ENCODE measurements at places on chromosomes 6 and 20.

- peak; percentile 68 for DNase-seq
These were observed 5.2 kb upstream of the BPIFA3 start for GRCh38 chr20:33211817-33212424.

- no peak for DNase-seq
These were observed 46.9 kb upstream of the TRERF1 start for GRCh38 chr6:42498473-42499128.

- no peak for DNase-seq
These were observed 270.3 kb upstream of the ECI2 start for GRCh38 chr6:4405621-4406212.

- no peak for DNase-seq
These were observed 29.8 kb downstream of the EPM2A start for GRCh38 chr6:145705561-145705960.

DNA sequence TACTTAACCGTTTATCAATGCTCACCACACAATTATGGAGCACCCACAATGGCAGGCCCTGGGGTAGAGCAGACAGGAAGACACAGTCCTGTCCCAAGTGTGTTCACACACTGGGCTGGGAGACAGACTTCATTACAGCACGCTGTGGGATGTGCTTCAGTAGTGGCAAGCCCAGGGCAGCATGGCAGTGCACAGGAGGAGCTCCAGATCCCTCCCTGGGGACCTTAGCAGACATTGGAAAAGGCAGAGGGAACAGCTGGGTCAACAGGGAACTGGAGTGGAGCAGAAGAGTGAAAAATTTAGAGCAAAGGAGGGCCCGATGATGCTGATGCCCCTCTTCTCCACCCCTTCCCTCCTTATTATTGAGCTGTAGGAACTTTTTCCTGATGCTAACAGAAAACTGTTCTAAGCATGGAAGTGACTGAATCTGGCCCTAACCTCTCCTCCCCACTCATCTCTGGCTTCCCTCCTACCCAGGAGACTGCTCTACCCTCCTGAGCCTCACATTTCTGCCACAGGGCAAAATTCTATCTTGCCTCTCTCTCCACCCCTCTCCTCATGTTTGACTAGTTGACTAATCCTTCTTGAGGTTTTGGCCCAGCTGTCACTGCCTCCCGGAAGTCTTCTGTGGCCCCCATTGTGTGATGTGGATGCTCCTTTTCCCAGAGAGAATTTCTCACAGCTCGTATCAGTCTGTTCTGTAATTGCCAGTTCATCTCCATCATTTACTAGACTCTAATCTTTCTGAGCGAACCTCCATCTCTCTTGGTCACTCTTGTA is 41.3 kb upstream of the NOP56 start:
- no peak for DNase-seq

DNA sequence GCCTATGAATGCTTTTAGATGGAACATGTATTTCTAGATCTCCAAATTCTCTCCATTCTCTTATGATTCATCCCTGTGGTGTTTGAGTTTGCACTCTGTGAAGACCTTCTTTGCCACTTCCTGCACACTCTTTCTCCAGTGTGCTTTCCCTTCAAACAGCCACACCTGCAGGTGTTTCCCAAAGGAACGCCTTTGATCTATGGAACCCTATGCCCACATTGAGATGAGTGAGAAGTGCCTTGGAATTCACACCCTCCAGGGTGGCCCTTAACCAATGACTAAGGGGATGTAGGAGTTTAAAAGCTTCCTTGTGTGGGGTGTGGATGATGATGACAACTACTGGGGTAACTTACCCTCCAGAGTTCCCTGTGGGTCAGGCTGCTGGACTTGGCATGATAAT is 570.1 kb downstream of the DHX35 start:
- no peak for DNase-seq

DNA sequence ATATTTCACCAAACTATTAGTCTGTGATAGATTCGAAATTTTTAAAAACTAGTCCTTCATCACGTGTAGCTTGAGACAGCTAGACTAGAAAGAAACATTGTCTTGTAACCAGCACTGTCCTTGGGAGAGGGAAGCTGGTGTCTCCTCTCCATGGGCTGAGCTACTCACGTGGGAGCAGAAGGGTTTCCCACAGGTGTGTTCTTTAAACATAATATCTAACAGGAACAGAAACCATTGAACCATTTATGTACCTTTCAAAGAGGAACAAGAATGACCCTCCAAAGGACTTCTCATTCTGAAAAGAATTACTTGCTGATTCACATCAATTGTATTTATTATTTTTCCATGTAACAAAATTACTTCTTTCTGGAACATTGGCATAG is 72.4 kb upstream of the SYNJ2 start:
- DNase-seq = no peak

- DNase-seq = no peak
These were observed 380.9 kb downstream of the GJA1 start for GRCh38 chr6:121816361-121816760.

DNA sequence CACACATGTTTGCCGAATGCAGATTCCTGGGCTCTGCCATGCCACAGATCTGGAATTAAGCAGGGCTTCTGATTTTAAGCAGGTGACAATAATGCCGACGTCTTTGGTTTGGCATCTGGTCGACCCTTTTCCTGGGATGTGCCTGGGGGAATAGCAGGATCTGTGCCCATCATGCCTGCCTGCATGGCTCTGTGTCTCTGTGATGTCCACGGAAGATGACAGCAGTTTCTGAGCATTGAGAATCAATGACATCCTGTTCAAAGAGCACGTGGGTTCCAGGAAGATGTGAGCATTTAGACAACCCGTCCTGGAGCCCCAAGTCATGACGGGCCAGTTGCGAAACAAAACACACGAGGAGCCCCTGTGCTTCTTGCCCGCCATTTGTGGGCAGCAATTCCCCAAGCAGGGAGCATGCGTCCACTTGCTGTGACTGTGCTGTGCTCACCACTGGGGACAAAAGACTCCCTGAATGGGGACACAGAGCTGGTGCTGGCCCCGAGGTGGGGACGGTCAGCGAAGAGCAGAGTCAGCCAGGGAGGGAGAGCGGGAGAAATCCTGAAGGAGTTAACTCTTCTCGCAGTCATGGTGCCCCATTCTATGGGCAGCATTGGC is 110.1 kb downstream of the ERMARD start:
- no peak for DNase-seq

DNA sequence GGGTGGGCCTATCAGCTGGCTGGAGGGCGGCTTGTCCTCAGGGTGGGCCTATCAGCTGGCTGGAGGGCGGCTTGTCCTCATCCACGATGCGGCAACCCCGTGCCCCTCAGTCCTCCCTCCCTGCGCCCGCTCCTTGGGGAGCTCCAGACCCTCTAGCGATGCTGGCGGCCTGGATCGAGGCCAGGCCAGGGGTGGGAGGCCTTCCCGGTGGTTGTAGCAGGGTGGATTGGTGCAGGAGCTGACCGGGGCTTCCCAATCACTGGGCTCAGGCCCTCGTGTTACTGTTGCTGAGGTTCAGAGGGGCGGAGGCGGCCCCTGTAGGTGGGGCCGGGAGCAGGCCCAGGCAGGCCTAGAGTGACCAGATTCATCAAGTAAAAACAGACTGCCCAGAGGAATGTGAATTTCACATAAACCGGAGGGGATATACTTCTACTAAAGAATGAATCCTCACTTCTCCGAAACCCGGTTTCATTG is 8.8 kb downstream of the SLC17A9 start:
- DNase-seq = no peak

- no peak for DNase-seq
These were observed 127.4 kb upstream of the FAM83B start for GRCh38 chr6:54719131-54719530.

DNA sequence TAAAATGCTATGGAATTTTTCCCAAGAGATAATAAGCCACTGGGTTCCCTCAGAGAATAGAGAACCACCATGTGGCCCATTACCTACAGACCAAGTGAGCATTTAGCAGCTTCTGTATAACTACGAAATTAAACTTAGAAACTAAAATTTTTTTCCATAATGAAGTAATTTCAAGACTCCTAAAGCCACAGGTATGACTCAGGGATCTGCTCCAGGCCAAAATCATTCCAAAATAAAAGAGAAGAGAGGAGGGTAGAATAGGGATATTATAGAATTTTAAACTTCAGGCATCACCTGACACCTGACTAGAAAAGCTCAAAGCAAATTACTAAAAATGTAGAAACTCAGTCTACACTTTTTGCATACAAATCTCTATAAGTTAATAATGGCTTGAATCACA is 108.9 kb upstream of the DST start:
- DNase-seq = no peak

DNA sequence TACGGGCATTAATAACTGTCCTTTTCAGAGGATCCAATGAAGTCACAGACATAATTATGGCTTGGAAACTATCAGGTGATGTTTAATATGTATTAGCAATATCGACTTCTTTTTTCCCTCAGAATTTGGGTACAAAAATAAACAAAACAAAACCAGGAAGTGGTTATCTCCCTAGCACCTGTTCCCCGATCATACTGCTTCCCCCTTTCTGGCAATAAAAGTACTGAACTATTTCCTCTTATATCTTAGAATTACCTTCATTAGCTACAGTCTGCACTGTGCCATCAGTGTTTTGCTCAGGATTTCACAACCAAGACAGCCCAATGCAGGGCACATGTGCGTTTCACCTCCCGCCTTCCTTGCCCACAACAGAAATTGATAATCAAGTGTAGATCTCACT is 216.9 kb upstream of the BTBD3 start:
- no peak for DNase-seq

- no peak for DNase-seq
These were observed 14.8 kb downstream of the TRIM31 start for GRCh38 chr6:30097902-30098768.

DNA sequence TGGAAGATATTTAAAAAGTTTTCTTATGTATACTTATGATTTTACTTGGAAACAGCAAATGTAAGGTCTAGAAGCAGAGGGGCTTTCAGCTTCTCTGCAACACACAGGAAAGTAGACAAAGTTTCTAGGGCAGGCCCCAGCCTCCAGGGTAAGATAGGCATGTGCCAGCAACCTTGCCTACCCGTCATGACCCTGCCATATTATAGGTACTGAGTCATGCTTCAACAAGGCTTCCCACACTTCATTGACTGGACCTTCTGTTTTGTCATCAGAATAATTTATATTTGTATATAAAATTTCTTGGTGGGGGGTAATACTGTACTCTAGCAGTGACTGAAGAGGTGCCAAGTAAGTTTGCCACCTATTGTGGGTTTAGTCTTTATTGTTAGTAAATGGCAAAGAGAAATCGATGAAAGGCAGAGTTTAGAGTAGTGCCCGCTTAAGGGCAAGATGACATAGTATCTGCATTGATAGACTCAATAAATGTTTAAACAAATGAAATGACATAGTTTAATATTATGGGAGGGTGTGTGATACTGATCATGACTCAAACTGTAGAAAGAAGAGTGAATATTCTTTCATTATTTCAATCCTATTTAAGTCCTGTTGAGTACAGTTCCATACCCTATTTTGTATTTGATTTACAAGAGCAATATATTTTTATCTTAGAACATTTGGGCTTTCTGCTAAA is 95.6 kb downstream of the JARID2 start:
- DNase-seq = no peak

DNA sequence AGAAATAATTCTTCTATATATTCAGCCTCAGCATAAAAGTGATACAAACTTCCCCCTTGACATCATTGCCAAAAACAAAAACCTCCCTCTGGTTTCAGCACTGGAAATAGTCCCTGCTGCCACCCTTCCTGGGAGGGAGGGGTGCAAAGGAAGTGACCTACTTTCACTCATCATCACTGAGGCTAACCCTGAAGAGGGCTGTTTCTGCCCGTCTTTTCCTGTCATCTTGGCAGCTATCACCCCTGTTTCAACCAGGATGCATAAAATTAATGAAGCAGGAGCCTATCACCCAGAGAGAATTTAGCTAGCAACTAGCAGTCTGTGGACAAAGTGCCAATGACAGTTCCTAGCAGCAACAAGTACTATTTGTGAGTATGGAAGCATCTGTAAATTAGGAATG is 397.8 kb downstream of the LAMA2 start:
- DNase-seq = no peak

DNA sequence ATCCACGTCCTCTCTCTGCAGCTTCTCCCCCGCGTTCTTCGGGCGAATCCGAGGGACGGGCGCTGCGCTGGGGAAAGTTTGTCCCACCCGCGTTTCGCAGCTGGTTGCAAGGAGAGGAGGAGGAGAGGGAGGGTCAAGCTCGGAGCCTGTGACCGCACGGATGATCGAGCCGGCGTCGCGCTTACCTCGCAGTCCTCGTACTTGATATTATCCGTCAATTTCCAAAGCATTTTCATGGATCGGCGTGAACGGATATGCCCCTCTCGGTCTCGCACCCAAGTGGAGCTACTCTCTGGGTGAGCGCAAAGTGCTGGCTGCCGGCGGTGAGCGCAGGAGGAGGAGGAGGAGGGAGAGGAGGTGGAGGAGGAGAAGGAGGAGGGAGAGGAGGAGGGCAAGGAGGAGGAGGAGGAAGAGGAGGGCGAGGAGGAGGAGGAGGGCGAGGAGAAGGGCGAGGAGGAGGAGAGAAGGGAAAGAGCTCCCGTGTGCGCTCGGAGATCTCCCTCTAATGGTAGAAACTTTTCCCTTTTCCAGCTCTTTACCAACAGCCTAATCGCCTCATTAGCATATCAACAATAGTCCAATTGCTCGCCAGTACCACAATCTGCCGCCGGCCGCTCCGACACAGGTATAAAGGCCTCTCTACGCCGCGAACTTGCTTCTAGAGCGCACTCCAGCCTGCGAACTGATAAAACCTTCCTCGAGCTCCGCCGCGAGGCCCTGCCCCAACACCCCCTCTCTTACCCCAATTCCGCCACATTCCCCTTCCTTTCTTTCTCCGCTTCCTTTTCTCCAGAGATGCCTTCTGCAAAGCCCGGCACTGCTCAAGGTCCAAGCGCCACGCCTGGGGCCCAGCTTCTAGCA is at the start of gene TFAP2A:
Gene TFAP2A, minus strand, starts transcription at position 319 of the 861 bp plus-strand sequence. Its CDS starts 83 bp downstream, at position 236.
- no peak for DNase-seq

GRCh38 chr6:165701564-165702354 is 38.7 kb upstream of the PDE10A start:
- DNase-seq = no peak

DNA sequence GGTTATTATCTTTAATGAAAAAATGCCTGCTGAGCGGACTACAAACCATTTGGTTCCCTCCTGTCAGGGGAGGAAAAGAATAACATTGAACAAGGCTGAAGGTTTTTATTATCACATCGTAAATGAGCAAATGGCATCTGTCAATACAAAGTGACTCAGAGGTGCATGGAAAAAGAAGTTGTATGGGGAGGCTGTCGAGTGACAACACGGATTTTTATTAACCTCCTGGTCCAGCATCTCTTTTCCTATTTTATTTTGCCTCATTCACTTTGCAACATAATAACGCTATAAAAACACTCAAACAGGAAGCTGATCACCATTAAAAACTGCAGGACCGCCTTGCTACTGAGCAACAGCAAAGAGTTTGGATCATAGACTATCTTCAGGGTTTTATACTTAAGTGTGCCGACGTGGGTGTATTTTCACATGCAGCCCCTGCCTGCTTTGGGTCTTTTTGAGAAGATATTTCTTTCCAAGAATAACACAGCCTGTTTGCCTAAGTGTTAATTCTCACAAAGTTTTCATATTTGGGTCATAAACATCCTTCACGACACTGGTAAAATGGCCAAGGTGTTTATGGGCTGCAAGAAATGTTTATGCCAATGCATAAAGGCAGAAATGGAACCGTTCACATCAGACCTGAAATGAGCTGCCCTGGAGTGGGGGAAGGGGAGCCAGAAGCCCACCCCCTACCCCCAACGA is 132.1 kb upstream of the SALL4 start:
- no peak for DNase-seq

All from NT2/D1 (cell line).